EH (cell line): ENCODE measurements at places on chromosomes 13 and 19.

GRCh38 chr19:29454109-29454508 lies 71.7 kb upstream of the VSTM2B start:
- DNase-seq: no peak

- no peak for DNase-seq
Measured at GRCh38 chr19:7104747-7105447, 35.4 kb downstream of the ZNF557 start.

- peak; percentile 41 for DNase-seq
Measured at GRCh38 chr19:35027851-35028599, 2.2 kb upstream of the SCN1B start.

GRCh38 chr19:49472936-49473335 lies 1.1 kb upstream of the FLT3LG start:
- DNase-seq: no peak

GRCh38 chr13:24271231-24271600 lies 38.2 kb upstream of the C1QTNF9 start:
- DNase-seq: no peak

GRCh38 chr13:41648314-41648935 lies 191.1 kb downstream of the RGCC start:
- peak; percentile 48 for DNase-seq

GRCh38 chr19:46201454-46202310 lies 27.9 kb upstream of the IGFL1 start:
- DNase-seq: peak; percentile 67

DNA sequence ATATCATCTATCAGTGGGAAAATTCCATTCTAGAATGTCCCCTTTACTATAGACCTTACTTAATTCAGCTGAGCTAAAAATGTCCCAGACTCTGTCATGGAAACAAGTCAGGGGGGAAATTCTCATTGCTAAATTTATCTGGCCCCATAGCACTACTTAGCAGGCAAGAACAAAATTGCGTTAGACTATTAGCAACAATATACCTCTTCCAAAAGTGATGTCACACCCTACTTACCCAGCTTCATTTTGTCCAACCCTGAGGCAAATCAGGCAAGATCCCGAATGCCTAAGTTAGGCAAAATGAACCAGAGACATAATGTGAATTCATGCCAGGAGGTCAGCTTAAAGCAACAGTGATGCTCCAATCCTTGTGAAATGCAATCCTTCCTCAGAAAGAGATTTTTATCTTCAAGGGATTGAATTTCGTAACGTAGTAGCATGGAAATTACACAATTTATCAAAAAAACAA lies 93.7 kb downstream of the FRY start:
- peak; percentile 99 for DNase-seq

DNA sequence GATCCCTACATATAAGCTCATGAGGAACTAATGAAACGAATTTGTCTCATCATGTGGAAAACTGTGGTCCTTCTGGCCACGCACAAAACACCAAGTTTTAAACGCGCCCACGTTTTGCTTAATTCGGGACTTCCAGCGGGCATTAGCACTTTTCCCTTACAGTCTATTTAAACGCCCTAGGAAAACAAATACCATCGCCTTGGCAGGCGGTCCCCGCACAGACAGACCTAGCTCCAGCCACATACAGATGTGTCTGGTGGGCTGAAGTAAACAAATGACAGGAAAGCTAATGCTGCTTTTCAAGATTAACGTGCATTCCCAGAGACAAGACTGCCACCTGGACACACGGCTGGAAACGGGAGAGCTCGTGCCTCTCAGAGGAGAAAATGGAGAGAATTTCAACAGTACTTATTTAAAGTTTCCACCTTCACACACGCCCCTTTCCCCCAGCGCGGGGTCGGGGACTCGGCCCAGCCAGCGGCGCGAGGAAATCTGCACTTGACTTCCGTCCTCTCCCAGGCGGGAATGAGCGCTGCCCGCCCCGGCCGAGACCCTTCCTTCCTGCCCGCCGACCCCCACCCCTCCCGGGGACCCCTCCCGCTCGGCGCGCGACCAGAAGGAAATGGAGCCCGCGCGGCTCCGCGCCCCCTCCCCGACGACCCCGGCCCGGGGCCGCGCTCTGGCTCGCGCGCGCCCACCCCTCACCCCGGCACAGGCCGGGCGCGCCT lies 931 bp downstream of the USP12 start:
- no peak for DNase-seq

DNA sequence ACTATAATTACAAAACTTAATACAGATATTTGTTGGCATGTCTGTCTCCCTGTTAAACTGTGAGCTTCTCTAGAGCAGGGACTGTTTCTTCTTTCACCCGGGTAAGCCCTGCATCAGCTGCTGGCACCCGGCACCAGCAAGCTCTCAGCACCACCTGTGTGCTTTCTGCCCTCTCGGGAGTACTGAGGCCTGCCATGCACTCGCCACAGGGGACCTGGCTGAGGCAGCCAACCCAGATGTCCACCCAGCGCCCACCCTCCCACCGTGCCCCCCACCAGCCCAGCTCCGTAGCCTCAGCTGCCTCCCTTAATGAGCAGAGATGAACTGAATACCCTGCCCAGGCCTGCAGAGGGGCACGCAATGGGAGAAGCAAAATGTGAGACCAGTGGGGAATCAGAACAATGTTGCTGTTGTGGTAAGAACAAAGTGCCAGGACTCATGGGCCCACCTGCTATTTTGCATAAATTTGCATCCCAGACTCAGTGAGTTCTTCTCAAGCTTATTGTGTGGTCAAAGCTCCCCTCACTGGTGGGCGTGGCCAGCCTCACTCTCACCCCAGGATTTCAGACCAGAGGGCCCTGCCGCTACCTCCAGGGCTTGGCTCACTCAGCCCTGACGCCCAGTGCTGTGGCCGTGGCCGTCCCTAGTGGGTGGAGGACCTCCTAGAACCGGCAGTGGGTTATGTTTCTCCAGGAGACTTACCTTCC lies 14.6 kb upstream of the SERPINE3 start:
- DNase-seq: no peak

DNA sequence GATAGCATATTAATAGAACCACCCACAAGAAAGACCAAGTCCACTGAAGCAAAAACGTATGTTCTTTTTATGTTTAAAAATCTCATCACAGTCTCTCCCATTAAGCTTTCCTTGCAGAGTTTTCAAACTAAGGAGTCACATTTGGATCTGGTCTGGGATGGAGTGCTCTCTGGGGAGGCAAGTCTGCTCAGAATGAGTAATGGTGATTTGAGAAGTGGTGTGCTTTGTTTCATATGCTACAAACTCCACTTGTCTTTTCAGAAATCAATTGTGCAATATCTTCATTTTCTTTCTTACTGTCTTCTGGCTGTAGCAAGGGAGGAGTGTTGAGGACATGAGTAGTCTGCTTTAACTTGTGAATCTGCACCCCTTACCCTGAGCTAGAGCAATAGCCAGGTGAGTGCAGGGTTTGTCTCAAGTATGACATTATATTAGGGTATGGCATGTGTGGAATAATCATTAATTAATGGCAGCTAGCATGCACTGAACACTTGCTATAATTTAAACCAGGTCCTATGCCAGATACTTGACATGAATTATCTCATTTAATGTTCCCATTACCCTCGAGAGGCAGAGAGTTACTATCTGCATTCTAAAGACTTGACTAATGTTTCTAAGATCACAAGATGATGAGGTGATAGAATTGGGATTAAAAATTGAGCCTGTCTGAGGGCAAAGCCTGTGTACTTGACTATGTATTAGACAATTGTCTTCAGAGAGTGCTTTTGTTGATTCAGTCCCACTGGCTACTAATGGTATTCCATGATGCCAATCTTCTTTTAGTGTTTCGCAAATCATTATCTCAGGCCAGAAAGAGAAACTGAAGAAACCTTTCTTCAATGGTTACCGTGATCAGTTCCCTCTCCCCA lies 171.8 kb downstream of the GPC6 start:
- no peak for DNase-seq

DNA sequence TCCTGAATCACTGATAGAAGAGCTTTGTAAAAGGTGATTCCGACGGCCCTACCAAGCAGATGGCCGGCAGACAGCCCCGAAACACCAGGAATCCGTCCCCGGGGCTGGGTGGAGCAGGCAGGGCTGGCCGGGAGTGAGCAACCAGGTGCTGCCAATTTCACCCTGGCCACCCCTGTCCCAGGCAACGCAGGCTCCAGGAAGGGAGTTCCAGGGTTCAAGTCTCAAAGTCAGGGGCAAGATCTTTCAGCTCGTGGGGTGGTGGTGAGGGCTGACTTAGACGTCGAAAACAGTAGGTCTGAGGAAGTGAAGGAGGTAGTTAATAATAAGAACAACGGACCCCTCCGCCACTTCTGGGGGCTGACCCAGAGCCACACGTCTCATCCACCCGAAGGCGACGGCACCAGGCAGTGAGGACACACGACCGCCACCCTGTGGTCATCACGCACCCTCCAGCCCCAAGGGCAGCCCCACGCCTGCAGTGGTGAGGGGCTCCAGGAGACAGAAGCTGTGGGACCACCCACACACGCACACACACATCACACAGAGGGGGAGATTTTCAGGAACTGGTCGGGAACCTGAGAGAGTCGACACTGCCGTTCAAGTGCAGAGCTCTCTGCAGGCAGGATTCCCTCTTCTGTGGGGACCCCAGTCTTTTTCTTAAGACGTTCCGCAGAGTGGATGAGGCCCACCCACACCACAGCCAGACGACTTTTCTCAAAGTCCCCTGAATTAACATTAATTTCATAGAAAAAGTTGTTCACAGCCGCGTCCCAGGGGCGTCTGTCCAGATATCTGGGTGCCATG lies 67.2 kb downstream of the SPACA7 start:
- DNase-seq: peak; percentile 8

GRCh38 chr19:29326351-29326750 lies 113.4 kb upstream of the UQCRFS1 start:
- DNase-seq: no peak

DNA sequence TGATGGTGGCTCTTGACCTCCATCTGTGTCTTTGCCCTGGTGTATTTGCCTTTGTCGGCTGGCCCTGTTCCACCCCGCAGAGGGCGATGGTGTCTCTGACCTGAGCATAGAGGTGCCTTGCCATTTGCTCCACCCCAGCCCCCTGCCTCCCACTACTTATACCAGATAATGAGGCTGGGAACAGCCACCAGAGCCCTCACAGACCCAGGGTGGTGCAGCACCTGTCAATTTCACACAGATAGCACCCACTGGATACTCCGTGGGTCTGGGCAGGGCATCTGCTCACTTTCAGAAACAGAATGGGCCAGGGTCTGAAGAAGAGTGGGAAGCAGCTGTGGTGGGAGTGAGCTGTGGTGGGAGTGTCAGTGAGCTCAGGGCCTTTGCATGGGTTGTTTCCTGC lies 4.1 kb downstream of the ZNF536 start:
- DNase-seq: no peak
